NCI-H187 treated with DMSO at 0.1 percent for 48 hours (cell line): ENCODE measurements at places on chromosomes 3 and 15.

- DNase-seq: no peak
These were observed 2.8 kb downstream of the CHD2 start for GRCh38 chr15:92902737-92903593.

DNA sequence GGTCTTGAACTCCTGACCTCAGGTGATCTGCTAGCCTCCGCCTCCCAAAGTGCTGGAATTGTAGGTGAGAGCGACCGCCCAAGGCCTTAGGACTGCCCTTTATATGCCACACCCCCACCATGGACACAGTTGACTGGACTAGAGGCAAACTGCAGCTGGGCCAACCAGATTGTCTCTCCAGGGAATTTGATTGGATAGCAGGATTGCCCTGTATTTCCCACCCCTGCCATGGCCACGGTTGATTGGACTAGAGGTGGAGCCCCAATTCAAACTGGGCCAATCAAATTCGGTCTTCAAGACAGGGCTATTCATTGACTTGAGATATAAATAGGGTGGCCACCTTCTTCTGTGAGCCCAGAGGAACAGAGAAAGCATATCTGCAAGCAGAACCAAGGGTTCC, 6.9 kb upstream of the CLPX start:
- DNase-seq: no peak

DNA sequence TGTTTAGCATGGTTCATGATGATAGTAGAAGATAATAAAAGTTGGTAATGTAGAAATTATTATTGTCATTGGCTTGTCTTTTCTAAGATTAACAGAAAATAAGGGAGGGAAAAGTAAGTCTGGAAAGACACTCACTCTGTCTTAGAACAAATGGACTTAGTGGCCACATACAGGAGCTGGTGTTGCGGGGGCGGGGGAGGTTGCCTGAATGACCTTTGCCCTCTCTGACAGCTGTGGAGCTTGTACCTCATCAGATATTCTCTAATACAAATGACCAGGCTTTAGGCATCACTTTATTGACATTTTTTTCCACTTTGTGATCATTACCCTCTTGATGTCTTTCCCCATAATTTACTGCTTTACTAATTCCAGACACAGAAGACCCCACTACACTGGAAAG, 5.9 kb downstream of the TAGLN3 start:
- no peak for DNase-seq

DNA sequence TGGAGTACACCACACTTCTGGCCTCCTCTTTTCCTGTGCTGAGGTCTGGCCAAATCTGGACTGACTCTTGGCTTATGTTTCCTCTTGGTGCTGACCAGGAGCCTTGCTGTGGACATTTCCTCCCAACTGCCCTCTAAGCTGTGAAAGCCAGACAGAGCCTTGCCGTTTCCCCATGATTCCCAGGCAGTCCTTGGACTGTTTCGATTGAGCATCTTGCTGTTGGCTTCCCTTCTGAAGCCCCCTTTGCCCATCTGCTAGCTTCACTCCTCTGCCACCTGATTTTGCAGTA, 110.5 kb downstream of the EPHB1 start:
- DNase-seq: no peak

DNA sequence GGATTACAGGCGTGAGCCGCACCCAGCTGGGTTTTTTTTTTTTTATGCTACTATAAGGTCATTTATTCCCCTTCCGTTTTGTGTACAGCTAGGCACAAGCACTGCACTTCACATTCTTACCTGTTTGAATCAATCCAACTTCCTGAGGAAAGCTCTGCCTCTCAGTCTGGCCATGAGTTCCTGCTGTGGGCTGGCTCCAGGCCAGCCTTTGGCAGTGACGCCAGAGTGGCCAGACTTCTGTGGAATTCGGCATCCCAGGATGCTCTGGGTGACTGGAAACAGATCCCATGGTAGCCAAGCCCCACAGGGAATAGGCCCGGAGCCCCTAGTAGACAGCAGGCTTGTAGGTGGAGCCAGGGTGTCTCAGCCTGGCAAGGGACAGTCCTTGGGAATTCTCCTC, 21.5 kb upstream of the TIMP4 start:
- DNase-seq: no peak

- DNase-seq: no peak
These were observed 647.4 kb upstream of the LMCD1 start for GRCh38 chr3:7854266-7854665.

DNA sequence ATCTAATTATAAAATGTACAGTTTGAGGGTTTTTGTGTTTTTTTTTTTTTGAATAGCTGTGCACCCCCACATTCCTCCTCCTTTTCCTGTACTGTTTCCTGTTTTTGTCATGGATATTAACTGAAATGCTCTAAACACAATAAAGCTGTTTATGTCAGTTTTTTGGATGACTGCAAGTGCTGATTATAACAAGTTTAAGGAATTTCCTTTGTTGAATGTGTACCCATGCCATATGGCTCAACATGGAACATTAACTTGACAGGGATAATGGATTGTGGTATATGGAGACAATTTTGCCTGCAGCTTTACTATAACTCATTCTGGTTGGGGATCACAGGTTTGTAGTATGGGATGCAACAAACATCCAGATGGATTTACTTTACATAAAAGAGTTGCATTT, 216.4 kb downstream of the TCF12 start:
- no peak for DNase-seq

- DNase-seq: no peak
These were observed 159.6 kb downstream of the NUP210 start for GRCh38 chr3:13260259-13261103.

DNA sequence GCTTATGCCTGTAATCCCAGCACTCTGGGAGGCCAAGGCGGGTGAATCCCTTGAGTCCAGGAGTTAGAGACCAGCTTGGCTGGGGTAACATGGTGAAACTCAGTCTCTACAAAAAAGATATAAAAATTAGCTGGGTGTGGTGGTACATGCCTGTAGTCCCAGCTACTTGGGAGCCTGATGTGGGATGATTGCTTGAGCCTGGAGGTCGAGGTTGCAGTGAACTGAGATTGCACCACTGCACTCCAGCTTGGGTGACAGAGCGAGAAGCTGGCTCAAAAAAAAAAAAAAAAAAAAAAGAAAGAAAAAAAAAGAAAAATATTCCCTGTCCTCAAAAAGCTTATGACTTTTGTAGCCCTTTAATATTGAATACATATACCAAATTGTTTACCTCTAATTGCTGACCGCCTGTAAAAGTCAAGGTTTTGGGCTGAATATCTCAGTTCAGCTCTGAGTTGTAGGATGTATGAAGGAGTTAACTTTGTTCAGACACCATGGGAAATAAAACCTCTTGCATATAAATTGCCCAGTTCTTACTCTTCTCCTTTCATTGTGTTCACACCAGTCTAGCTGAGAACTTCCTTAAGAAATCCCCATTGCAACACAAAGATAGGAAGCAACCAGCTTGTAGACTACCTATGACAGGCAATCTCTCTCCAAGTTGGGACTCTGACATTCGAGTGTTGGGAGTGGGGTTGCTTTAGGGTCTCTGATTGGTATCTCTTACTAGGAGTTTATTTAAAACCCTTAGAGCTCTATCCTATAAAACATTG, 97.6 kb upstream of the RASGRP1 start:
- no peak for DNase-seq

GRCh38 chr3:118380576-118380975, 654.1 kb downstream of the IGSF11 start:
- no peak for DNase-seq

GRCh38 chr3:176447369-176447768, 749.9 kb downstream of the TBL1XR1 start:
- no peak for DNase-seq

- DNase-seq: no peak
These were observed 165.1 kb downstream of the ZNF621 start for GRCh38 chr3:40689837-40690236.

DNA sequence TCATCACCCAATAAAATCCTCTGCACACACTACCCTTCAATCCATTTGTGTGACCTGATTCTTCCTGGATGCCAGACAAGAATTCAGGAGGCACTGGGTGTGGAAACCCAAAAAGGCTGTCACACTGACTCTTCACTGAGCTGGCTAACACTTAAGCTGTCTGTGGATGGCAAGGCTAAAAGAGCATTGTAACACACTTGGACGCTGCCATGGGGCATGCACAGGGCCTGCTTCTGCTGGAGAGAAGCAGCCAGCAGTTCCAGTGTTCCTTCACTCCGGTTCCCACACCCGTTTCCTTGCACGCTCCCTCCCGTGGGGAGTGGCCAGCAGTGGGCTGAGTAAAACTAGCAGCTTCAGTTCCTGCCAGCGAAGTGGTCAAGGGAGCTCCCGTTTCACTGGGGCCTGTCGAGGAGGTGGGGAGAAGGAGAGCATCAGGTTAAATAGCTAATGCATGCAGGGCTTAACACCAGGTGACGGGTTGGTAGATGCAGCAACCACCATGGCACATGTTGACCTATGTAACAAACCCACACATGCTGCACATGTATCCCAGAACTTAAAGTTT, 737.1 kb downstream of the FHIT start:
- DNase-seq: no peak

DNA sequence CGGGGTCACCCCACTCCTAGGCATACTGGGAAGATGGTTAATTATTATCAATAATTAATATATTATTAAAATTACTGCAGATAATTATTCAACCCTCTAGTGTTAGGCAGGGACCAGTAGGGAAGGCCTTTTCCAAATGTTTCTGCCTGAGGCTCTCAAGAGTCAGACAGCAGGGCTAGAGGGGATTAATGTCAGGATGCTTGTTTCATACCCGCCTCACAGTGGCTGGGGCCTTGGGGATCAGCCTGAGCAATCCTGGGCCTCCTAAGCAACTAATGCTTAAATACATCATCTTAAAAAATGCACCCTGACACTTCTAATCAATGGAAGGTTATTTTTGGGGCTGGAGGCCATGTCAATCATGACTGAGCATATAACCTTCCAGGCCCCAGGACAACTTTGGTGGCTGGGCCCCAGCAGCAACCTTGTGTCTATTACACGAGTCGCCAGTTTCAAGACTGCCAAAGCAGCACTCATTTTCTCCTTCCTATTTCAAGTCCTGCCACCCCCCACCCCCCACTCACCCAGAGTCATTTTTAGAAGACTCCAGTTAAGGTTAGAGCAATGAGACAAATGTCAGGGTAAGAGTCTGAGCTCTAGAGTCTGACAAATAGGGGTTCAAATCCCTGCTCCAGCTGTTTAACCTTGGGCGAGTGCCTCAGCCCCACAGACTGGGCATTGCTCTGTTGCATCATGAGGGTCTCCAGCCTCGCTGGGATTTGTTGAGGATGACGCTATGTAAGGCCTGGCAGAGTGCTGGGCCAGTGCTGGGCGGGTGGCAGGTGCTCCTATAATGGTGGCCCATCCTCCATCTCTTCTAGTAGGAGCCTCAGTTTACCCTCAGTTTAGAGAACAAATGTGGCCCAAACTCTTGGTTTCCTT, 6.1 kb downstream of the AMOTL2 start:
- DNase-seq: no peak

DNA sequence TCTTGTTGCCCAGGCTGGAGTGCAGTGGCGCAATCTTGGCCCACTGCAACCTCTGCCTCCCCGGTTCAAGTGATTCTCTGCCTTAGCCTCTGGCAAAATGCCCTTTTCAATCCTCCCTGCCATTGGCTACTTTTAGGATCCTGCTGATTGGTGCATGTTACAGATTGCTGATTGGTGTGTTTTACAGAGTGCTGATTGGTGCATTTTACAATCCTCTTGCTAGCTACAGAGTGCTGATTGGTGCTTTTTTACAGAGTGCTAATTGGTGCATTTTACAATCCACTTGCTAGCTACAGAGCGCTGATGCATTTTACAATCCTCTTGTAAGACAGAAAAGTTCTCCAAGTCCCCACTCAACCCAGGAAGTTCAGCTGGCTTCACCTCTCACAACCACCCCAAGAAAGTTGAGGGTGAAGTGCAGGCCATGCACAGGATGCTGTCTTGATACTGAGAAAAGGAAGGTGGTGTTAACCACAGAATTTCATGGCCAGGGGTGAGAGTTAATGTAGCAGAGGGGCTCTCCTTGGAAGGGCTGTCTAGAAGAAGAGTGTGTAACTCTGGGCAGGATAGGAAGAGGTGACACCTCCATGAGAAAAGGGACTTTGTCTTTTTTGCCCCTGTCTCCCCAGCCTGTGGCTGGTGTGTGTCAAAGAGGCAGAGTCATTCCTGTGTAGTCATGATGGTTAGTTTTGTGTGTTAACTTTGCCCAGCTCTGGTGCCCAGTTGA, 145.9 kb downstream of the APBA2 start:
- DNase-seq: no peak

DNA sequence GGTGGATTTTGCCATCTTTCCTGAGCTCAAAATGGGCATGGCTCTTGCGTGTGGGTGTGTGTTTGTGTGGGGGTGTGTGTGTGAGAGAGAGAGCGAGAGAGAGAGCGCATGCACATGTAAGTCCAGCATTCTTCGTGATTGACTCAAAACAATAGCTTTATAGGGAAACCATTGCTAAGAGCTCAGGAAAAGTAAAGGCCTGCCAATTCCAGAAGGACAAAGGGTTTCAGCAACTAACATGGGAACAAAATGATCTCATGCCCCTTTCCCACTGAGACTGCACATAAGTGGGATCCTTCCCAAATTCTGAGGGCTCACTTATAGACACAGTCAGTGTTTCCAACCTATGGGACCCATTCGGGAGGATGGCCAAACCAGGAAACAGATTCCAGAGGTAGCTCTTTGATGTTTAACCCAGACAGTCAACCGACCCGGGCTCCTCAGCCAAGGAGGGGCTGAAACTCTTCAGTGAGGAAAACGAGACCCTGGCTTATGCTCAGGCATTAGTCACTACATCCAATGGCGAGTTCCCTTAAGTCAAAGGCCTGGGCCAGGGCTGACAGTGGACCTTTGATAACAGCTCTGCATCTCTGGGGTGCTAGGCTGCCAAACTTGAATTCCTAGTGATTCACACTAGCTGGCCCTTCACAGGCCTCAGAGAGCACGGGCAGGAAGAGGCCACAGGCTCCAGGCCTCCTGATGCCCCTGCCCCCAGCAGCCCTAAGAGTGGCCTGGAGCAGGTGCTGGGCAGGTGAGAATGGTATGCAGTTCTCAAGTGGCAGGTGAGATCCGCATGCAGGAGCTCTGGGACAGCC, 305.0 kb upstream of the C2CD4B start:
- DNase-seq: no peak

DNA sequence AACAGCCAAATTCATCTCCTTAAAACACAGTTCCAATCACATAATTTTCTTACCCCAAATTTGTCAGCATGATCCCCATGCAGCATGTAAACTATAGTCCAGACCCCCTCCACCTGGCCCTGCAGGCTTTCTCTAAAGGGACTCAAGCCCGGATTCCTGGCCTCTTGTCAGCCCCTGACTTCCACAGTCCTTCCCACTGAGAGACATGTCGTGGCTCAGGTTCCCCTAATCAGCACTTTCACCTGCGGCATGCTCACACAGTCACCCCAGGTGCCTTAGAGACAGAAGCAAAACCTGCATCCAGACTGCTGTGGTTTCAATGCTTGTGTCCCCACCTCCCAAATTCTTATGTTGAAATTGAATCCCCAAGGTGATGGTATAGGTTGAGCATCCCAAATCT, 372.7 kb upstream of the ATP10A start:
- DNase-seq: no peak

DNA sequence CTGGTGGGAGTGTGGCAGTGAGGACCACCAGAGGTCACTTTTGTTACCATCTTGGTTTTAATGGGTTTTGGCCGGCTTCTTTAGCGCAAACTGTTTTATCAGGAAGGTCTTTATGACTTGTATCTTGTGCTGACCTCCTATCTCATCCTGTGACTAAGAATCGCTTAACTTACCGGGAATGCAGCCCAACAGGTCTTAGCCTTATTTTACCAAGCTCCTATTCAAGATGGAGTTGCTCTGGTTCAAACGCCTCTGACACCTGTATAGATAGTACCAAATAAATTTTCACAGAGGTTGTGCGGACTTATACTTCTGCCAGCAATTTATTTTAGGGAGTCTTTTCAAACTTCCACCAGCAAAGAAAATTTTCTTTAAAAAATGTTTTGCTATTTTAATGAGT, 13.6 kb upstream of the SLCO3A1 start:
- no peak for DNase-seq
